ENCODE measurements at places on chromosomes 1 and 21.

DNA sequence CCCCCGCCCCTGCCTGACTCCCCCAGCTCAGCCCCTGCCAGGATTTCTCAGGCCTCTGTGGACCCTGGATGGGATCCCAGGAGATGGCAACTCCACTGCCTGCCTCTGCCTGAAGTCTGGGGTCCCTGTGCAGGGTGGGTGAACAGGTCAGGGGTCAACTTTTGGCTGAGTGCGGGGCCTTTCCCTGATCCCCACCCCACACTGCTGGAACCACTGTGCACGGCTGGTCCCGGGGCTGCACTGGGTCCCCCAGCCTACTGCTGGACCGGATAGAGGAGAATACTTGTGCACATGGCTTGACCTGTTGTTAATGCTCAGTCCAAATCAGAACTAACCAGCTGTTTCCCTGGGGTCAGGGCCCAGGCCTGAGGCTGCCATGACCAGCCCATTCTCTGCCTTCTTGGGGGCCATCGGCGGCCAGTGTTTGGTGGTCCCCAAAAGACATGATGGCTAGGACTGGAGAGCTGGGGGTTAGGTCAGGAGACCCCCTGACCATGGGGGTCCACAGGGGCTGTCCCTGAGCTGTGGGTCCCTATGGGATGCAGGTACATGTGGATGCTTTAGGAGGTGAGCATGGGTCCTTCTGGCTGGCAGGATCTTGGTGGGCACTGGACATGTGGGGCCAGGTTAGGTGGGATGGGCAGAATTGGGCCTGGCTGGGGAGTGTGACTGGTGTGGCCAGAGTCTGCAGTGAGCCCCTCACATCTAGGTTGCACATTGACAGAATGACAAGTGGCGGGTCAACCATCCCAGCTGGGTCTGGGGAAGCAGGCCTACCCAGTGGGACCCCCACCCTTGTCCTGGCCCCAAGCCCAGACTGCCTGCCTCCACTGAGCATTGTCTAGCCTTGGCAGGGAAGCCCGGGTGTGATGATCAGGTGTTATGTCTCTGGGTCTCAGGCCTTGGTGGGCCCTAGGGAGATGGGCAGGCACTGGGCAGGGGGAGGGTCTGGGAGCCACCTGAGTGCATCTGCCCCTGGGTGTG lies 19.0 kb upstream of the ZNF678 start:
- no peaks in the 10 kb centered on the region for H3K36me3 ChIP-seq
- H3K27ac ChIP-seq = no peak overlapping the region
- H3K4me1 ChIP-seq = peaks cover 8% of the 10 kb centered on the region
- no peaks in the 10 kb centered on the region for H3K27me3 ChIP-seq

DNA sequence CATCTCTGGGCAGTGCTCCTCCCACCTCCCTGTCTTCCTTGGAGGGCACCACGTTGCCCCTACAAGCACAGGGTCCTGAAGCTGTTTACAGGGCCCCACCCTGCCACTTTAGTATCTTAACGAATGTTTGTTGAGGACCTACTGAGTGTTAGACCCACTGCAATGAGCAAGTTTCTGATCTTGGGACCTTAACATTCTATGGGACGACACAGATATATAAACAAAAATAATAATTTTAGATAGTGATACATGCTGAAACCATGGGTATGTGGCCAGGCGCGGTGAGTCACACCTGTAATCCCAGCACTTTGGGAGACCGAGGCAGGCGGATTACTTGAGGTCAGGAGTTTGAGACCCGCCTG lies 10.1 kb downstream of the ENTREP3 start:
- H3K36me3 ChIP-seq = peaks cover 15% of the 10 kb centered on the region
- H3K4me3 ChIP-seq = peak overlapping the region; percentile 80
- H3K27me3 ChIP-seq = no peaks in the 10 kb centered on the region
- no peak for DNase-seq
- H3K27ac ChIP-seq = peak overlapping the region; percentile 83

DNA sequence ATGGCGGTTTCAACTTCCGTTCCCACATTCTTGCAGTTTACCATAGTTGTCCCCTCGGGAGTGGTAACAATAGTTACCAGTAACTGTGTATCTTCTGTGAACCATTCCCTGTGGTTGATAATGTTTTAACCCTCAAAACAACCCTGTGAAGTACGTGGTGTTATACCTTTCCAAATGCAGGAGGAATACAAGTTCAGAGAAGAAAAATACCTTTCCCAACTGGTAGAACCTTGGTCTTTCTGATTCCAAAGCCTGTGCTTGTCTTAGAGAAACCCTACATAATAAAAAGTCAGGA lies 789 bp downstream of the BTF3L4 start:
- no peak for DNase-seq
- no peaks in the 10 kb centered on the region for H3K27me3 ChIP-seq
- H3K4me1 ChIP-seq = peaks cover 17% of the 10 kb centered on the region
- H3K4me3 ChIP-seq = peak overlapping the region; percentile 84

DNA sequence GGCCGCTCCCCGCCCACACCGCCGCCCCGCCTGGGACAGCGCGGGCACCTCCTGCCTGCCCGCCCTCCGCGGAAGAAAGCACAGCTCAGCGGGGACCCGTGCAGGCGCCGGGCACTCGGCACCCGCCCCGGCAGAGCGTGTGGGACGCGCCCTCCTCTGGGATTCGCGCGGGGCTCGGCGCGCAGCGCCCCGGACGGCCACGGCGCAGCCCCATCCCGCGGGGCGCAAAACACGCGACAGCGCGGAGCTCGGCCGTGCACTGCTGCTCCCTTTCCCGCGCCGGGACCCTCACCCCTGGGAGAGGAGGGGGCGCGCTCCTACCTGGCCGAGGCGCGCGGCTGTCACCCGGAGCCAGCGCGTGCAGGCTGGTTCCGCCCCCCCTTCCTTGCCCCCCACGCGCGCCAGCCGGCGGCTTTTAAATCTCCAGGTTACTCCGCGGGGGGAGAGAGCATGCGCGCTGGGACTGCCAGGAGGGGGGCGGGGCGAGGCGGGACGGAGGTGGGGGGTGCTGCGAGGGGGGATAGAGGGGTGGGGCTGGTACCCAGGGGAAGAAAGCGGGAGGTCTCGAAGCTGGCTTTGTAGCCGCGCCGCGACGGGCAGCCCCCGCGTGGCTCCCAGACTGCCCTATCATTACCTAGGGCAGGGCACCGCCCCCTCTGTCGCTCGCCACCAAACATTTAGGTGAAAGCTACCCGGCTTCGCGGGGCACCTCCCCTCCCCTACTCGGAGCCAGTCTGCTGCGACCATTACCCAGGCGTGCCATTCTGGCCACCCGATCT lies at the start of gene SLC45A3:
TSS of gene SLC45A3 (minus strand) at position 437 of the 779 bp plus-strand sequence. CDS start 15,853 bp downstream, outside the sequence.
- no peaks in the 10 kb centered on the region for H3K36me3 ChIP-seq
- peak within 1 kb of the TSS; percentile 88 for H3K27ac ChIP-seq
- no peaks in the 10 kb centered on the region for H3K27me3 ChIP-seq
- H3K4me1 ChIP-seq = no peaks in the 10 kb centered on the region

GRCh38 chr21:40871099-40871498 lies 24.1 kb upstream of the DSCAM start:
- no peak overlapping the region for H3K4me3 ChIP-seq
- no peaks in the 10 kb centered on the region for H3K36me3 ChIP-seq
- no peaks in the 10 kb centered on the region for H3K4me1 ChIP-seq
- no peaks in the 10 kb centered on the region for H3K27me3 ChIP-seq
- no peak overlapping the region for H3K27ac ChIP-seq
- DNase-seq = no peak

- DNase-seq = no peak
- no peaks in the 10 kb centered on the region for H3K36me3 ChIP-seq
These were observed 140.3 kb downstream of the ZC3H11B start for GRCh38 chr1:219472596-219472995.

- H3K27me3 ChIP-seq = no peaks in the 10 kb centered on the region
- H3K4me1 ChIP-seq = no peaks in the 10 kb centered on the region
- no peak overlapping the region for H3K4me3 ChIP-seq
- DNase-seq = no peak
- no peak overlapping the region for H3K27ac ChIP-seq
These were observed 59.3 kb downstream of the GPR88 start for GRCh38 chr1:100597061-100597741.

DNA sequence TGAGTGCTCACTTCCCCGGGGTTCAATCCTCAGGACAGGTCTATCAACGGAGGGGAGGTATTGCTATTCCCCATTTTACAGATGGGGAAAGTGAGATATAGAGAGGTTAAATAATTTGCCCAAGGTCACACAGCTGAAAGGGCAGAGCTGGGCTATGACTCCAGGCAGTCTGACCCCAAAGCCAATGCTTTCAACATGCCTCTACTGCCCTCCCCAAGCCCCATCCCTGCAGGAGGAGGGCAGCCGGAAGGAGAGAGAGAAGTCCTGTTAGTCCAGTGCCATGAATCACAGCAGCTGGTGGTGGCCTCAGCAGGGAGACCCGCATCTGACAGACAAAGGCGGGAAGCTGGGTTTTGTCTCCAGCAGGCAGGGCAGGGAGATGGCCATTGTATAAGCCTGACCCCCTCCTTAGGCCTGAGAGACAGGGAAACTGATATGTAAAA lies 20.0 kb upstream of the CLIC4 start:
- no peak overlapping the region for H3K4me3 ChIP-seq
- H3K27ac ChIP-seq = peak overlapping the region; percentile 70
- H3K27me3 ChIP-seq = no peaks in the 10 kb centered on the region
- H3K4me1 ChIP-seq = no peaks in the 10 kb centered on the region
- H3K36me3 ChIP-seq = no peaks in the 10 kb centered on the region

GRCh38 chr1:157551694-157552693 lies at the start of gene FCRL5:
Gene FCRL5, minus strand, starts transcription at chr1:157552515. Its CDS starts 153 bp downstream, at chr1:157552362.
- no peak within 1 kb of the TSS for H3K27ac ChIP-seq
- no peaks in the 10 kb centered on the region for H3K4me1 ChIP-seq
- DNase-seq = no peak
- no peaks in the 10 kb centered on the region for H3K36me3 ChIP-seq
- no peak within 1 kb of the TSS for H3K4me3 ChIP-seq

DNA sequence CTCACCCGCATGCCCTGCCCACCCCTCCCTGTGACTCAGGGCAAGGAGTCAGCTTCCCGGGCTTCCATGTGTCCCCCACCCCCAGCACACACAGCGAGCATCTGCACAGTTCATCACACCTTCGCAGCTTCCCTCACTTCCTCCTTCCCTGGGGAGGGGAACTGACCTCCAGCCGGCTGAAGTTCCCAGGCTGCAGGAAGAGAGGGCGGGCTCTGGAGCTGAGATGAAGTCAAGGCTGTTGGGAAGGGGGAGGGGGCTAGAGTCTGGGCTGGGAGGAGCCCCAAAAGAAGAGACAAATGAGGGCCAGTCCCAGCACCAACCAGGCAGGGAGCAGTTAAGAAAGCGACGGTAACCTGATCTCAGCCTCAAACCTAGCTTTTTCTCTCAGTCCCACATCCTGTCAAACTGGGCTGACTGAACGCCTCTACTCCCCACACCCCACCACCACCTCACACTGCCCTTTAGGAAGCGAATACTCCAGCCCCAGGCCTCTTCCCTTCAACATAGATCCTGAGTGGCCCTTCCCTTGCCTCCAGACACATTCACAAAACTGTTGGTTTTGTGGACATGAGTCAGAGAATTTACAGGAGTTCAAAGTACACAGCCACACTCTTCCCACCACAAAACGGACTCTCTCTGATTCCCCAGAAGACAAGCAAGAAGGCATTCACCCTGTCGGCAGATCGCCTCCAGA lies 1.8 kb downstream of the RHOC start:
- peaks cover 35% of the 10 kb centered on the region for H3K4me1 ChIP-seq
- H3K36me3 ChIP-seq = peaks cover 24% of the 10 kb centered on the region
- H3K27me3 ChIP-seq = no peaks in the 10 kb centered on the region

- H3K27ac ChIP-seq = peak overlapping the region; percentile 57
- H3K4me3 ChIP-seq = no peak overlapping the region
- H3K4me1 ChIP-seq = peaks cover 28% of the 10 kb centered on the region
- no peaks in the 10 kb centered on the region for H3K36me3 ChIP-seq
These were observed 13.2 kb downstream of the PDXK start for GRCh38 chr21:43731891-43732711.

- no peaks in the 10 kb centered on the region for H3K36me3 ChIP-seq
- DNase-seq = no peak
- no peaks in the 10 kb centered on the region for H3K27me3 ChIP-seq
- no peaks in the 10 kb centered on the region for H3K4me1 ChIP-seq
These were observed 87.0 kb upstream of the WARS2 start for GRCh38 chr1:119227456-119227855.

DNA sequence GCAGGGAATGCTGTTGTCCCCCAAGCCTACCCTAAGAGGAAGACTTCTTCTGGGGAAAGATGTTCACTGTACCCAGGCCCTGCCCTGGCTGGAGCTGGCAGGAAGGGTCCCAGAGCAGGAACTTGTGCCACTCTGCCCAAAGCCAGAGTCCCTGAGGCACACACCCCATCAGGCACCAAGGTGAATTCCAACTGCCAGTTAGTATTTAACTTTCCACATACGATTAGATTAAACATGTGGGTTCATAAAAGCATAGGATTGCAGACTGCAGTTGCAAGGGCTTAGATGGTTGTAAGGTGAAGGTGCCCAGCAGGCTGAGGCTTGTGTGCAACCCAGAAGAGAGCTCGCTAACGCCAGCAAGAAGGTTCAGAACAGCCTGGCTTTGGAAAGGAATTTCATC lies at the start of gene KCNE2:
TSS of gene KCNE2 (plus strand) at position 274 of the 400 bp plus-strand sequence. CDS start 6,473 bp downstream, outside the sequence.
- DNase-seq = peak; percentile 39
- no peak within 1 kb of the TSS for H3K27ac ChIP-seq
- no peaks in the 10 kb centered on the region for H3K36me3 ChIP-seq
- H3K4me1 ChIP-seq = no peaks in the 10 kb centered on the region
- H3K27me3 ChIP-seq = no peaks in the 10 kb centered on the region
- H3K4me3 ChIP-seq = no peak within 1 kb of the TSS

DNA sequence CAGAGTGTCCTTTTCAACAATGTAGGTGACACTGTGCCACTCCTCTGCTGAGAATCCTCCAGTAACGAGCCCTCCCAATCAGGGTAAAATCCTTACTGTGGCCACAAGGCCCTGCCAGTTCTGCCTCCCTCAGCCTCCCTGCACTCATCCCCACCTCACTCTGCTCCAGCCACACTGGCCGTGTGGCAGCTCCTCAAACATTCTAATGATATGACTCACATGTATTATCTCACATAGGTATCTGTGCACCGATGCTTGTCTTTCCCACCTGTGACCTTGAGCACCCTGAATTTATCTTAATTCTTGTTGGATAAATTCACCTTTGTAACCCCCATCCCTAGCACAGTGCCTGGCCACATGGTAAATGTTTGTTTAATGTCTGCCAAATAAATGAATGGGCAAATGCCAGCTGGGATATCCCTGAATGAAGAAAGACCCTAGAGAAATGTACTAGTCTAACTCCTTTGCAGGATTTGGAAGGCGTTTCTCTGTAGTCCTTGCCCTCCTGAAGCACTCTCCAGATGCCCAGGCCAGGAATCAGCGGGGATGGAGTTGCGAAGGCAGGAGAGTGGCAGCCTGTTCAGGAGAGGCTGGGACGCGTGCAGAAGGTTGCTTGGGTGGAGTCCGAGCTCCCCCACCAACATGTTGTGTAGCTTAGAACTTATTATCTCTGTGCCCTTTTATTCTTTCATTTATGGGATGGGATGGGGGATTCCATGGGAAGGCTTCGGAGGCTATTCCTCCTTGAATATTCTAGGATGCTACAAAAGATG lies 106.0 kb downstream of the TMEM53 start:
- no peaks in the 10 kb centered on the region for H3K36me3 ChIP-seq
- no peak overlapping the region for H3K27ac ChIP-seq
- H3K4me3 ChIP-seq = no peak overlapping the region
- H3K4me1 ChIP-seq = no peaks in the 10 kb centered on the region
- DNase-seq = no peak
- H3K27me3 ChIP-seq = no peaks in the 10 kb centered on the region

DNA sequence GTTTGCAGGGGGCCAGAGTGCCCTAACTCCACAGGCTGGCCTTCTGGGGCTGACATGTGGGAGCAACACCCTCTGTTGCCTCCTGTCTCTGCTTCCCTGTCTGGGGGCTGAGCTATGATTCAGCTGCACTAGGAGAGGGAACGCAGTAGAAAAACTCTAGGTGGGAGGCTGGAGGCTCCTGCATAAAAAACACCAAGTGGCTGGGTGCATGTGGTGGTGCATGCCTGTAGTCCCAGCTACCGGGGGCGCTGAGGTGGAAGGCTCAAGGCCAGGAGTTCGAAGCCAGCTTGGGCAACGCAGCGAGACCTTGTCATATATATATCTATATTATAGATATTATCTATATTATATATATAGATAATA lies 5.6 kb downstream of the KIF17 start:
- peaks cover 8% of the 10 kb centered on the region for H3K27me3 ChIP-seq
- no peaks in the 10 kb centered on the region for H3K36me3 ChIP-seq
- no peak overlapping the region for H3K4me3 ChIP-seq
- DNase-seq = no peak
- no peaks in the 10 kb centered on the region for H3K4me1 ChIP-seq

All from ascending aorta (tissue), 2 donors.